Hair follicle dermal papilla cell (primary cell): ENCODE measurements at places on chromosomes 2 and 18. TPM values are rescaled to one million over a fixed set of nuclear protein-coding genes. Genes with fewer than 3 reads are reported as not detected.

GBX2 gene
- total RNA-seq, result not detected in 2 replicates

FAM237A gene
- not detected in 2 replicates for total RNA-seq

CLEC4F gene
- total RNA-seq, result not detected in 2 replicates

VWA3B gene
- total RNA-seq, result not detected in 2 replicates

CYS1 gene
- total RNA-seq, result 9.4 and 14.2 TPM in 2 replicates
